Foreskin keratinocyte (primary cell): ENCODE measurements at places on chromosomes 7 and 10. TPM values are rescaled to one million over a fixed set of nuclear protein-coding genes. Genes with fewer than 3 reads are reported as not detected.

DNA sequence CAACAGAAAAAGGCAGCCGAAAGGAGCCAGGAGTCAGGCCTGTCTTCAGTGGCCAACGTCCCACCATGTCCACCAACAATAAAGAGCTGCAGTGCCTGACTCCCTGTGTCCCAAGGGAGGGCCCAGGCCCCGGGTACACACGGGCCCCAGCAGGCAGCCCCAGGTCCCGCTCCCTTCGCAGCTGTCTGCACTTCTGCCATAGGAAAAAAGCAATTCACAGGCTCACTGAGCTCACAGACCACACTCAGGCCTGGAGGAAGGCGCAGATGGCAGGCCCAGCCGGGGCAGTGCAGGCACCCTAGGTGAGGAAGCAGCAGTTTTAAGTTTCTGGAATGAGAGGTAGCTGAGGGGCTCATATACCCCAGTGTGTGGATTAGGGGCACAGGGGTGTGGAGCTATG lies 100.5 kb downstream of the PRKAG2 start:
- DNase-seq: no peak

GRCh38 chr10:123475466-123475865 lies 190.7 kb upstream of the GPR26 start:
- DNase-seq: no peak

- DNase-seq: no peak
These were observed 32.9 kb upstream of the WDR11 start for GRCh38 chr10:120818301-120818700.

Gene NEUROG3
- not detected in 2 replicates for total RNA-seq

Gene A1CF
- total RNA-seq: not detected in 2 replicates

Gene NUTM2E
- 0.20 and 0.28 TPM in 2 replicates for total RNA-seq

Gene TSPAN13
- 22.5 and 35.7 TPM in 2 replicates for total RNA-seq
